ENCODE measurements at places on chromosomes 1 and 21.

- no peak for DNase-seq
These were observed 438.5 kb upstream of the PLXNA2 start for GRCh38 chr1:208682664-208683013.

GRCh38 chr1:2192031-2192995 is 2.3 kb downstream of the FAAP20 start:
- no peak for DNase-seq

DNA sequence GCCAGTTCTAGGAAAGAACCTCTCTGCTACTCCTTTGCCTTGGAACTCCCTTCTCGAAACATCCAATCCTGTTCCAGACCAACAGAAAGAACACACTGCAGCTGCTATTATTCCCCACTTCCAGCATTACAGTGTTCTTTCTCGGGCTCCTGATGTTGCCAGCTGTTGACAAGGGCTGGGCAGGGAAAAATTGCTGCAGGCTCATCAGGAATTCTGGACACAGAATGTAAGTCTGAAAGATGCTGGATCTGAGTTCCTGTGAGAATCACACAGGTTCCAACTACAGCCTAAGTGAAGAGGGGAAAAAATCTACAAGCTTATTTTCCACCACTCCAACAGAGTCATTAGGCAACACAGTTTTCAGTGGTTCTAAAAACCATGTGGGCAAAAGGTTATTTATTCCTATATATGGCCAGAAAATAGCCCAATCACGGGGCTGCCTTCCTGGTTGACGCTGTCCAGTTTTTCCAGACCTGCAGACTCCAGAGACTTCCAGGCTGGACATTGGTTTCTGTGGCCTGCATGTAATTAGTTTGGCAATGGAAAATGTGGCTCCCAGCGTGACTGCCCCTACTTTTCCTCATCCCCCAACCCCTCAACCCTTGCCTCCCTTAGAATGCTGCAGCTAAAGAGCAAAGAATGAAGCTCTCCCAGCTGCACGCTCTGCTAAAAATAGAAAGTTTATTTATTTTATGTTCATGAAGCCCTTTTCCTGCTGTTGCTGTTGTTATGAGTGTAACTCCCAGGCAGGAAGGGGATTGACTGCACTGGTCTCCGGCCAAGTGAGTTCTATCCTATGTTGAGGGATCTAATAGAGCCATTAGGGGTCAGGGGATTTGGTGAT is 8.3 kb upstream of the KIAA0040 start:
- DNase-seq: no peak

- no peak for DNase-seq
These were observed 93.5 kb downstream of the WDR4 start for GRCh38 chr21:42785666-42786427.

- DNase-seq: peak; percentile 40
These were observed 65.2 kb downstream of the NOS1AP start for GRCh38 chr1:162134646-162135045.

- DNase-seq: no peak
These were observed 40.4 kb upstream of the BMP8A start for GRCh38 chr1:39450956-39451606.

- no peak for DNase-seq
These were observed 34.0 kb upstream of the EDN2 start for GRCh38 chr1:41518471-41518870.

- peak; percentile 39 for DNase-seq
These were observed 23.6 kb upstream of the SPSB1 start for GRCh38 chr1:9269078-9269501.

DNA sequence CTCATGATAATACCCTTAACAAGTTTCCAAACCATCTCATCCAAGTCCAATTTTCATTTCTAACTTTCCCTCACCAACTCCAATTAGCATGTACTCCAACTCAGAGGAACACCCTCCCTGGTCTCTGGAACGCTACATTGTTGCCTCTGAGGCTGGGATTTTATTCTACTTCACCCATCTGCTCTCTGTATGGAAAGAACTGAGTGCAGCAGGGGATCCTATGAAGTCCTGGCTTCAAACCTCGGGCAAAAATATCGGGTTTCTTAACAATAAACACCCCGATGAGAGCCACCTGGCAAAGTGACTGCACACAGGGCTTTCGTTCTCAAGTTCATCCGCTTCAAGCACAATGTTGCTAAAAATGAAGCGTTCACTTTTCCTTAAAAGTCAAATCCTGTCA is 99.6 kb downstream of the CRB1 start:
- no peak for DNase-seq

DNA sequence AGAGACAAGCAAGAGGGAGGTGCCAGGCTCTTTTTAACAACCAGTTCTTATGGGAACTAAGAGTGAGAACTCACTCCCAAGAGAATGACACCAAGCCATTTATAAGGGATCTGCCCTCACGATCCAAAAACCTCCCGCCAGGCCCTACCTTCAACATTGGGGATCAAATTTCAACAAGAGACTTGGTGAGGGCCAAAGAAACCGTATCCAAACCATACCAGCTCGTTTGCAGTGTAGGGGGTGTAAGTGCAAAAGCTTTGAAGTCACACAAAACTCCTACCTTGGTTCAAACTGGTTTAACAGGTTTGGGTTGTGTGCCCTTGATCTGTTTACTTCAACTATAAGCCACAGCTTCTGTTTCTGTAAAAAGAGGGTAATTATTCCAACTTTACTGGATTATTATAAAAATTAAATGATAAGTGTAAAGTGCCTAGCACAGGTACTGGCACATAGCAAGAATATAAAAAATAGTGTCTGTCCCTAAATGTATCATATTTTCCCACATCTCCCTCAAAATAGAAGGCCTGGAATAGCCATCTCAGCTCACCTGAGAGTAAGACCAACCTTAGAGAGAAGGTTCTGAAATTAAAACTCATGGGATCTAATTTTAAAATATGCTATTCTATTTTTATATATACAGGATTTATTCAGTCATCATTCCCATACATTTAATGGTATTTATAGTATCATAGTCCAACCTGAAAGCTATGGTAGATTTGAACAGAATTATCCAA is 7.0 kb upstream of the USP25 start:
- DNase-seq: no peak

DNA sequence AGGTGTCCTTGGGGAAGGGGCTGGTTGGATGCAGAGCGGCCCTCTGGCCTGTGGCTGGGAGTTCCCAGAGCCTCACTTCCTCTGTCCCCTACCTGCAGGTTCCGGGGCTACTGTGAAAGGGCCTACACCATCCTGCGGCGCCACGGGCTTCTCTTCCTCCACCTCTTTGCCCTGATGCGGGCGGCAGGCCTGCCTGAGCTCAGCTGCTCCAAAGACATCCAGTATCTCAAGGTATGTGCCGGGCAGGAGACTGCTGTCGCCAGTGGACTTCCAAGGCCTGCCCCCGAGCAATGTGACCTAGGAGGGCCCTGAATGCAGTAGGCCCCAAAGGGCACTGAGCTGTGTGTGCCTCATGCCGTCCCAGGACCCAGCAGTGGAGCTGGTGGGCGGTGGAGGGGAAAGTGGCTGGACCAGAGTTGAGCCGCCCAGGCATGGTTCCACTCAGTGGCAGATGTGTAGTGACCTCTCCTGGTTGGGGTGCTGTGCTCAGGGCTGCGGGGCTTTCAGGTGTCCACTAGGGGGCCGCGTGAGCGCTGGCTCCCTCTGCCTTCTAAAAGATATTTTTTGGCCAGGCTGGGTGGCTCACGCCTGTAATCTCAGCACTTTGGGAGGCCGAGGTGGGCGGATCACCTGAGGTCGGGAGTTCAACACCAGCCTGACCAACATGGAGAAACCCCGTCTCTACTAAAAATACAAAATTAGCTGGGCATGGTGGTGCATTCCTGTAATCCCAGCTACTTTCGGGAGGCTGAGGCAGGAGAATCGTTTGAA is 73.4 kb downstream of the PIK3CD start:
- peak; percentile 44 for DNase-seq
